Activated CD8-positive, alpha-beta memory T cell treated with anti-CD3 and anti-CD28 coated beads for 24 hours (primary cell): ENCODE measurements at places on chromosomes 12 and 14.

DNA sequence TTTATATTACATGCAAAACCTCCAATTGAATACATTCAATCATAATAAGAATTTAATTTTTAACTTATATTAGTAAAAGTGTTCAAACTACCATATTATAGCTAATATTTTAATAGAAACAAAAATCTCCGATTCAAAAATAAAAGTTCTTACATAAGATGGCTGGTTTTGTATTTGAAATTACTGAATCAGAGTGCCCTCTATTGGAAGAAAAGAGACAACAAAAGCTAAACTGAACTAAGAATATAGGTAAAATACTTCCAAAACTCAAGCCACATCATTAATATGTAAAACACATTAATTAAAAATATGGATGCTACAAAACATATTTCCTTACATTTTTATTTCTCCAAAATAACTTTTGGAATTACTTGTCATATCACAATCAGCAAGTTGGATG lies 120.3 kb downstream of the GARIN6 start:
- DNase-seq = no peak

DNA sequence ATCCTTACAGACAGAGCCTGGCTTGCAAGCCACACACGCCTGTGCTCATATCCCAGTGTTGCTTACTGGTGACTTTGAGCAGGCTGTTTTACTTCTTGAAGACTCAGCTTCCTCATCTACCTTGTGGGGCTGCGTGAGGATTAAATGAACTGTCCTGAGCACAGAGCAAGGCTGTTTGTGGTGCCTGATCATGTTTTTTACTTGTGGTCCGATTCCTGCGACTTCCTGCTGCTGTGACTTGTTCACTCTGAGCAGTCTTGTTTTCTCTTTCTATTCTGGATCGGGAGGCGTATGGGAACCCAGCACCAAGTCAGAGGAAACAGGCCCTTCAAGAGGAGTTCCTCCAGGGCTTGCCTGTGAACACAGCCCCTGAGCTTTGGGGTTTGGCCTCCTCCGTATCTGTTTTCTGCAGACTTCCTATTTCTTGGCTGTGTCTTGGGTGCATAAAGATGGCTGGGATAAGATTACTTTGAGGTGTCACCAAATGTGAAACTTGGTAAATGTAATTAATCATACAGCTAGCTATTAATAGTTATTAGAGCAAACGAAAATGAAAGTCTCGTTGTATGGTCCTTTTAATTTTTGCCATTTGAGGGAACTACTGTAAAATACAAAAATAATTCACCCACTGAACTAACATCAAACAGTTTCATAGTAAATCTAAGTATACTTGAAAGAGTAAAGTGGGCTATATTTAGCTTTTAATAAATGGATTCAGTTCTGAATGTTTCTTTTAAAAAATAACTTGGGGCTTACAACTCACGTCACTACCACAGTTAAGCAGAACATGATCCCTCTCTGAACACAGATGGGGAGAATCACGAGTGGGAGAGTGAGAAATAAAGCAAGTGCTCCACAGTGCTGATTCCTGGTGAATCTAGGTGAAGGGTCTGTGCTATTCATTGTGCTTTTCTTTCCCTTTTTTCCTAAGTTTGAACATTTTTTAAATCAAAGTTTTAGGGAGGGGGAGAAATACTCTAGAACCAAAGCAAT lies 251.5 kb downstream of the FOXN3 start:
- no peak for DNase-seq

- no peak for DNase-seq
Observed at GRCh38 chr12:13066459-13066858, 22.3 kb downstream of the FAM234B start.

- no peak for DNase-seq
Observed at GRCh38 chr14:85191986-85192385, 338.0 kb upstream of the FLRT2 start.

DNA sequence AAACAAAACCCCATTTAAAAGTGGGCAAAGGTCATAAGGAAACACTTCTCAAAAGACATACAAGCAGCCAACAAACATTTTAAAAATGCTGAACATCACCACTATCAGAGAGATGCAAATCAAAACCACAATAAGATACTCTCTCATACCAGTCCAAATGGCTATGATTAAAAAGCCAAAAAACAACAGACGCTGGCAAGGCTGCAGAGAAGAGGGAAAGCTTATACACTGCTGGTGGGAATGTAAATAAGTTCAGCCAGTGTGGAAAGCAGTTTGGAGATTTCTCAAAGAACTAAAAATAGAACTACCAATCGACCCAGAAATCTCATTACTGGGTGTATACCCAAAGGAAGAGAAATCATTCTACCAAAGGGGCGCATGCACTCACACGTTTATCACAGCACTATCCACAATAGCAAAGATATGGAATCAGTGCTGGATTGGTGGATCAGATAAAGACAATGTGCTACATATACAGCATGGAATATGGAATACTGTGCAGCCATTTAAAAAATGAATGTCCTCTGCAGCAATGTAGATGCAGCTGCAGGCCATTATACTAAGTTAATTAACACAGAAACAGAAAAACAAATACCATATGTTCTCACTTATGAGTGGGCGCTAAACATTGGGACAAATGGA lies 102.1 kb upstream of the DAAM1 start:
- no peak for DNase-seq

GRCh38 chr12:12156116-12156515 lies 85.4 kb downstream of the BCL2L14 start:
- no peak for DNase-seq

DNA sequence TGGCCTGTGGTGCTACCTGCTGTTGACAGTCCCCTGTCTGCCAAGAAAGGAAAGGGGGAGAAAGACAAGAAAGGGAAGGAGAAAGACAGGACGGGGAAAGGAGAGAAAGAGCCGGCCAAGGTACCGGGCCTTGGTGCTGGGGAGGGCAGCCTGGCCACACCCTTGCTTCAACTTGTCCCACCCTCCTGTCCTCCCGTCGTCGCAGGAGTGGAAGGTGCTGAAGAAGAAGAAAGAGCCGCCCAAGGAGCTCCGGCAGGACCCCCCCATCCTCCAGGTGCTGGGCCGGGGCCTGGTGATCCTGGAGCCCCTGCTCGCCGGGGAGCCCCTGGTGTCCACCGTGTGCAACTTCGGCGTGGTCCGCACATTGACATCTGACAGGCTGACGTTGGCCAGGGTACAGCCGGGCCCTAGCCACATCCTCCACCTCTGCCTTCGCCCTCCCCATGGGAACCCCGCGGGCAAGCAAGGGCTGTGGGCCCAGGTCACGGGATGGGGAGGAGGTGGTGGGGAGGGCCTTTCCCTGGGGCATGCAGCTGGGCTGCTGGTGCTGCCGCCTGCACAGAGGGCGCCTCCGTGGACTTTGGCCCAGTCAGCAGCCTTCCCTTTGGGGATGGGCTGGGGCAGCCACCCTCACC lies 2.9 kb upstream of the B3GNT4 start:
- no peak for DNase-seq

- DNase-seq = no peak
Observed at GRCh38 chr14:41623736-41624135, 17.1 kb downstream of the LRFN5 start.

DNA sequence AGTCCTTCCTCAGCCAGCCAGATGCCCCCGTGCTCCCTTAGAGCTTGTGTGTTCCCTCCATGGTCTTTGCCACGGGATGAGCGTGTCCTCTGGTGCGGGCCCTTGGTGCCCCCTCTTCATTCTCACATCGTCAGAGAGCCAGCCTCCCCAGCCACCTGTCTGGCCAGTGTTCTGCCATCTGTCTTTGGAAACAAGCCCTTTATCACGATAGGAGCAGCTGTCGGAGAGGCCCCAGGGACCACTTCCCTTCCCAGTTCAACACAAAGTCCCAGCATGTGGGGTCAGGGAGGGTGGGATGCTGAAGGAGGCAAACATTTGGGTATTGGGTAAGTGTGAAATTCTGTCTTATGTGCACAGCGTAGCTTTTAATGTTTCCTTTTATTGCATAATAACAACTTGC lies 44.5 kb downstream of the DYNC1H1 start:
- no peak for DNase-seq

- no peak for DNase-seq
Observed at GRCh38 chr14:53110096-53110495, 43.0 kb downstream of the DDHD1 start.

- no peak for DNase-seq
Observed at GRCh38 chr12:49033611-49034285, 15.2 kb upstream of the PRKAG1 start.

DNA sequence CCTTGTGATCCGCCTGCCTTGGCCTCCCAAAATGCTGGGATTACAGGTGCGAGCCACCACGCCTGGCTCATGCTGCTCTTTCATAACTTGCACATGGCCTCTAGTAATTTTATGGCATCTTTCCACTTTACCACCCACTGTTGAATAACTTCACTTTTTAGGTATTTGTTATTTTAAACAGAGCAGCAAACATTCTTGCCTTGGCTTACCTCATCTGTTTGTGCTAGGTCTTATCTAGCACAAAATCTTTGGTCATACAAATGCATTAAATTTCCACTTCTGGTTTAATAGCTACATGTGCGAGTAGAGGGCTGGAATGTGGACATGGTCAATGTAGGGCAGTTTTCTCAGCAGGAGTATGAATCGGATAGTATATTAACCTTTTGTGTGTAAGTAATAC lies 38.8 kb upstream of the ATF7IP start:
- no peak for DNase-seq

DNA sequence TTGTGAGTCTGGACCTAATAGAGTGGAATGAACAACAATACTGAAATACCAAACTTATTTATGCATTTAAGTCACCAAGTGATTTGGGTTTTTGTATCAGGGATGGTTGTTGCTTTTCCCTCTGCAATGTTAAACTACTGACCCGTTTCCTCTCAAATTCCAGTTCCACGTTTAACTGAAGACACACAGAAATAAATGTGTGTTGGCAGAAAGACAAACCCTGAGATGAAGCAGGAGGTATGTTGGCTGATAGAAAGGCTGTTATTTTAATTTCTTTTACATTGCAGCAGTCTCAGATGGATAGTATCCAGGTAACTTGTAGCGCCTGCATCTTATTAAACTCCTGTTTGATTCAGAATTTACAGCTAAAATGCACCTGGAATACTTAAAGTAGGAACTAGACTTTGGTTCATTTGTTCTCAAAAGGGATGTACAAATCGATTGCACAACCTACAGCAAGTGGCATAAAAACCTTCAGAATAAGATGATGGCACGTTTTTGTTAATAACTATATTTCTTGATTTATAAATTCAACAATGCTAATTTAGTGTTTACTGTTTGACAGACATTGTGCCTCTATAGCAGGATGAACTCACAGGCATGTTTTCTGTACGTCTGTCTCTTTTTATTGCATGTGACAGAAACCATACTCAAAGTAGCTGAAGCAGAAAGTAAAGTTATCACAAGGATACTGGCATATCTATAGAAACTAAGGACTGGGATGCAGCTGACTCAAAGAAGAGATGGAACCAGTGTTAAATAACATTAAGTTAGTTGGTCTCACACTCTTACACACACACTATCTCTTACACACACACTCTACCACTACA lies 405.7 kb downstream of the ZFP36L1 start:
- DNase-seq = no peak

DNA sequence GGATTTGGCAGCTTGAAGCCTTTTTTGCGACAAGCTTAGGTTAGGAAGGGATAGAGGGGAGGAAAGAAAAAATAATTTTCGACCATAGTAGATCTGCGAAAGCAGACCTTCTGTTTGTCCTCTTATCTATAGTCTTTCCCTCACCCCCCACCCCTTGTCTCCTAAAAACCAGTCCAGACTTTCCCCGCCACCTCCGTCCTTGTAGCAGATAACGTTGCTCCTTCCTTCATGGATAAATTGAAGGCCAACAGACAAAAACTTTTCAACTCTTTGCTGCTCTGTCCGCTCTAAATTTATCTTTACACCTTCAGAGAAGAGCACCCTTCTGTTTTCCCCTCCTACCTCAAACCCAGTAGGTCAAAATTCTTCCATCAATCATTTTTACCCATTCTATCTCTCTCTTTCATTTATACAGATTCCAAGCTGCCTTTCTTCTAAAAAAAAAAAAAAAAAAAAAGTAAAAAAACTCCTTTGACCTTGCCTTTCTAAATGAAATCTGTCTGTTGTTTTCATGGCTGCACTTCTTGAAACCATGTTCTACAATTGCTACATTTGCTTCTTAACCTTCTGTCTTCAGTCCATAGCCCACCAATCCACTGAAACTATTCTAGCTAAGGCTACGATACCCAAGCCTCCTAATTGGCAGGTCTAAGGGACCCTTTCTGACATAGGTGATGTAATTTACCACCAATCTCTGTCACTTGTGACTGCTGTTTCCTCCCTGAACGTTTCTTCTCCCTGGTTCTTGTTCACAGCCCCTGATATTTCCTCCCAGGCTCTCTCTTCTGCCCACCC lies 11.1 kb upstream of the NEMF start:
- DNase-seq = no peak

- DNase-seq = no peak
Observed at GRCh38 chr12:21751517-21751916, 23.0 kb downstream of the KCNJ8 start.

DNA sequence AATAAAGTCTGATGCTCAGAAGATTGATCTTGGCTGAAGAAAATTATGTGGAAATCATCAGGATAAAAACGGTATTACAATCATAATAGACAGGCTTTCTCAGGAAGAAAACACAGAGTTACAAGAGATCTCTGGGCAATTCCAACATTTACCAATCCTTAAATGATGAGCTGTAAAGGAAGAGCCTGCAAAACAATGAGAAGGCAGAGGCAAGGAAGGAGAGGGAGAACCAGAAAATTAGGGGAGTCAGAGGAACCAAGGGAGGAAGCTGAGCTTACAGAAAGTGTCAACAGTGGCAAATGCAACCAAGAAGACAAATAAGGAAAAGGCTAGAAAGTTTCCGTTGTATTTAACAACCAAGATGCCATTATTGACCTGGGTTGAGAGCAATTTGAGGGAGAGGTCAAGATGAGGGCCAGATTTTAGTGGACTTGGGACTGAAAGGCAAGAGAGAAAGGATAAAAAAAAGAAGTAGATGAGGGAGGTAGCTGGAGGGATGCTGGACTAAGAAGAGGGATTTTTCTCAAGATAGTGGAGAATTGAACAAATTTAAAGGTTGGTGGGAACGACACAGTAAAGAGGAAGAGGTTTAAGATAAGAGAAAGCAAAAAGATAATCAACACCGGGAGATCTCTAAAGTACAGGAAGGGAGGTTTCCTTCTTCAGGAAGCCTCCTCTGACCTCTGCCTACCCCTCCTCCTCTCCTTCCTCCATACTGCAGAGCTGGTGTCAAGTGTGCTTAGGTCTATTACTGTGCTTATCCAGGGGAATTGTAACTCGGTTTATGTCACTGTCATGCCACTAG lies 116.9 kb downstream of the DUSP6 start:
- no peak for DNase-seq

- no peak for DNase-seq
Observed at GRCh38 chr14:62988967-62989366, 56.3 kb downstream of the KCNH5 start.

GRCh38 chr12:123523518-123523917 lies 10.0 kb downstream of the RILPL1 start:
- no peak for DNase-seq

- DNase-seq = no peak
Observed at GRCh38 chr12:79706676-79707075, 15.9 kb upstream of the PAWR start.

GRCh38 chr12:117046011-117046369 lies 53.2 kb downstream of the TESC start:
- no peak for DNase-seq
